ENCODE measurements at places on chromosomes 13 and 19.
A peak's percentile ranks its signal among the peaks of the same experiment; 100 is the strongest.

DNA sequence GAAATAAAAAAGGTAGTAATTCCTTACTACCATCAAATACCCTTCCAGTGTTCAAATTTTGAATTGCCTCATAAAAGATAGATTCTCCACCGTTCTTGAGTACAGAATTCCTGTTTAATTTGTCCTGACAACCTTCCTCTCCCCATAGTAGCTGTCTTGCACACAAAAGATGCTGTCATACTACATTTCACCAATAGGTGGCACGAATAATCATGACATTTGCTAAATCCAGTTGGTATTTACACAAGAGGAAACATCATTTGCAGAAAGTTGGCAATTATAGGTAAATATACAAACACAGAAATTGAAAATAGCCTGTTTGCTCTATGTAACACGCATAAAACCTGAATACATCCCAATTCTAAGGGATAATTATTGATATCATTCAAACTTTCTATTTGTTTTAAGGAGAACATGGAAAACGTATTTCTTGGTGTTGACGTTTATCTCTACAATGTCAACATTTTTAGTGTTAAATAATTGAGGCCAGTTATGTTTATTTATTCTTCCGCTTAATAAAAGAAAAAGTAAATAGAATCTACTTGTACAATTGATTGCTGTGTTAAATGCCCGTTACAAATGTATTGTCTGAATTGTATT is 58.3 kb upstream of the CLDN10 start:
- peak; percentile 6 for DNase-seq

DNA sequence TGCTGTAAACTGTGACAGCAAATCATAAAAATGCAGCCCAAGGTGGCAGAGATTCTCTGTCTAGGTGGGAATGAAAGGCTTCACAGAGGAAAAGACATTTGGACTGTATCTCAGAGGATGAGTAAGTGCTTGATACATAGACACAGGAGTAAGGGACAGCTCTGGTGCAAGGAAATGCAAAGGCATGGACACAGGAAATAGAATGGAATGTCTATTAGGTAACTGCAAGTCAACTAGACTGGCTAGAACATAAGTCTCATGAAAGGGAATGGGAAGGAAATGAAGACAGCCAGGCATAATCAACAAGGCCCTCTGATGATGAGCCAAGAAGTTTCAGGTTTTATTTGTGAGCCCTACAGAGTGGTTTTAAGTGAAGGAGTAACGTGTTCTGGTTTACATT is 321.7 kb downstream of the SUCLA2 start:
- DNase-seq = no peak

DNA sequence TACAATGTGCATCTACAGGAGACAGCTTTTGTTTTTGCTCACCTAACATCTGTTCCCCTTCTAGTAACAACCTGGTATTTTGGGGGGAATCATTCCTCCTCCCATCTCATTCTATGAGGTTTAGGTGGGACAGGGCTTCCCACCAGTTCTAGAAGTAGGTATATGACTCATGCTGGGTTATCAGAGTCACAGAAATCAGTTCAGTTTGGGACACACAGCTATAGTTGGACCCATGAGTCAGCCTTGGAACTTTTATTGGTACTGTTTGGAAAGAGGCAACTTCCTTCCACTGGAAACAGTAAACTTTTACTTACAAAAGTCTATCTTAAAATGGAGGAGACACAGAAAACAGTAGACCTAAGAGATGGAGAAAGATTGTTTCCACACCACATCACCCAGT is 185.5 kb downstream of the DNAJC3 start:
- DNase-seq = no peak

DNA sequence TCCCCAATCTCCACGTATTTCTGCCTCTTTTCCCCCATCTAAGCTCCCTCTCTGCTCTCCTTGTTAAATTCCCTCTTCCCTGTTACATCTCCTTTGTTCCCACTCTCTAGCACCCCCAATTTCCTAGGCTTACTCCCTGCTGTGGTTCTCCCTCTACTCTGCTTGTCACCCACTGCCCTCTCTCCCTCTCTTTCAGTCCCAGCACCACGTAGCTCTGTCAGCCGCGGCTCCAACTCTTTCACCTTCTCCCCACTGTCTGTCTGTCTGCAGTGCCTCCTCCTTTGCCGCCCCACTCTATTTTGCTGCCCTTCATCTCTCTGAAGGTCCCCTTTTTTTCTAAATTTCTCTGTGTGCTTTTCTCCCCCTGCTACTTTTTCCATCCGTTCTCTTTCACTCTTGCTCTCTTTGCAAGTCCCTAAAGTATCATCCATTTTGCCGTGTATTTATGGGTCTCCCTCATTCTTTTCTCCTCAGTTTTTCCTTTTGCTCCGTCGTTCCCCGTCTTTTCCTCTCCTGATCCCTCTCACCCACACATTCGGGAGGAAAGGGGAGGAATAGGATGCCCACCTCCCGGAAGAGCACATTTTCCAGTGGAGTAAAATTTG is 937 bp downstream of the ZNF841 start:
- no peak for DNase-seq

DNA sequence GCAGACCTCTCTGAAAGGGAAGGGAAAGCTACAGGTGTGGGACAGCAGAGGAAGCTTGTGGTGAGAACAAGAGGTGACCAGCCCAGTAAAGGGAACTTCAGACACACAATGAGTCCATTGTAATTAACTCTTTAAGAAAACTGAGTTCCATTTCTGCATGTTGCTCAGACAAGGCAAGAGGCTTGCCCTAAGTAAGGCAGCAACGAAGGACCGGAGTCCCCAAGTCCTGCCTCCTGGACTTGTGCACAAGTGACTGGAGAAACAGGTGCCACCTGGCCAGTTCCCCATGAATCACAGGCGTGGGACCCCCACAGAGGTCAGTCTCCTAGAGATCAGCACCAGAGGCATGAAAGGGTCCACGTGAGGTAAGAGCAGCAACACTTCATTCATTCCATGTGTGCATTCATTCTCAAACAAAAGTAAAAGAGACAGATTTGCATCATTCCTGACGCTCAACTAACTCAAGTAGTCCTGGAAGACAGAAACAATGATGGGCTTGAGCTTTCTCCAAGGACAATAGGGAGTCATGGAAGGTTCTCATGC is 14.7 kb upstream of the SIGLEC6 start:
- no peak for DNase-seq

GRCh38 chr13:38008636-38009035 is 139.1 kb upstream of the TRPC4 start:
- no peak for DNase-seq

- no peak for DNase-seq
These were observed 143.4 kb downstream of the URI1 start for GRCh38 chr19:30085394-30085793.

All from immature natural killer cell (primary cell).